ENCODE measurements at places on chromosomes 7 and 10.

DNA sequence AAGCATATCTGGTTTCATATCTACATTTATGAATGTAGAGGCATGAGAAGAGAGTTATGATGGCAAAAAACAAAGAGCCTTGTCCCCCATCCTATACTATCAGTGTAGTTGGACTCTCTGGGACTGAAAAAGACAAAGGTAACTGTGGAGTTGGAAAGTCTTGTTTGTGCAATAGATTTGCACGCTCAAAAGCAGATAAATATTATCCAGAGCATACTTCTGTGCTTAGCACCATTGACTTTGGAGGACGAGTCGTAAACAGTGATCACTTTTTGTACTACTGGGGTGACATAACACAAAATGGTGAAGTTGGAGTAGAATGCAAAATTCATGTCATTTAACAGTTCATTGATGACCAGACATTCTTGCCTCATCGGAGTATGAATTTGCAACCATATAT, 85.2 kb upstream of the EGFR start:
- no peak for DNase-seq

DNA sequence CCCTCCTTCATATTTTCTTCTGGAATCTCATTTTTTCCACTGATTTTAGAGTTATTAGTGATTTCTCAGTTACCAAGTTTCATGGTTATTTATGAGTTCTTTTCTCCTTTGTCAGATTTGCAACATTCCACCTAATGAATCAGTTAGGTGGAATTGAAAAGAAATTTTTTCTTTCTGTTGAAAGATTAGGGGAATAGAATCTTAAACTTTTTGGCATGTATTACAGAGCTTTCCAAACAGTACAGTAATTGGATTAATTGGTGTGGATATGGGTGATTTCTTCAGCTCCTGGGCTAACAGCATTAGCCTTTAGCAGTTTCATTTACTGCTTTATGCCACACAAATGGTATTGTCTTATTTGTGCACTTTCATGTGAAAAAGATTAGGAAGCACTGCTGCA, 17.0 kb downstream of the STAM start:
- no peak for DNase-seq

DNA sequence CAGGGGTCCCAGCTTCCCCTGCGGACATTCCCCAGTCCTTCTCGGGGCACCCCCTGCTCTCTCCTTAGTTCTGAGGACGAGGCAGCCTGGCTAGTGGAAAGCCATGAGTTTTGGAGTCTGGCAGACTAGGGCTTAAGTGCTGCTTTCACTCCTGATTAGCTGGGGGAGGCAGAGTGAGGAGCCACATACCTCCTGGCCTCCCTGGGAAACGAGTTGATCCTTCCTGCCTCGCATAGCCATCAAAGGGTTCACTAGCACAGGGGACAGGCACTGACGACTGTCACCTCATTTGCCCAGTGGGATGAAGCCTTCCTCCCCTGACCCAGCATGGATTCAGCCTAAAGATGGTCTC, 402.5 kb downstream of the RPS24 start:
- DNase-seq: no peak

DNA sequence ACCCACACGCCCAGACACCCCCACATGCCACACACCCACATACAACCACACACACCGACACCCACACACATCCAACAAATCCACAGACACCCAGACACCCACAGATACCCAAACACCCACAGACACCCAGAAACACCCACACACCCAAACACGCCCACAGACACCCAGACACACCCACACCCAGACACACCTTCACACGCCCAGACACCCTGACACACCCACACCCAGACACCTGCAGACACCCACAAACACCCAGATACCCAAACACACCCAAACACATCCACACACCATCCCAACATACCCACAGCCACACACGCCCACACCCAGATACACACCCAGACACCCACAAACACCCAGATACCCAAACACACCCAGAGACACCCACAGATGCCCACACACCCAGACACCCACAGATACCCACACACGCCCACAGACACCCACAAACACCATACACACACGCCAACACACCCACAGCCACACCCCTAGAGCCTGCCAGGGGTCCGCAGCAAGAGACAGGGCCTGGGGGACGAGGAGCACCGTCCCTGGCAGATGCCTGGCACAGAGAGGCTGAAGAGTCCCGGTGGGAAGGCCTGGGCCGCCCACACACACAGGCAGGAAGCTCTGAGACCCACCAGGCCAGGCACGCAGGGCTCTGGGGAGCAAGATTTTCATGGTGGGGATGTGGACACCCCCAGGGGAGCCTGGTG, 28.5 kb downstream of the CYP2W1 start:
- no peak for DNase-seq

- no peak for DNase-seq
These were observed 3.4 kb upstream of the PPP1R9A start for GRCh38 chr7:94903971-94904370.

DNA sequence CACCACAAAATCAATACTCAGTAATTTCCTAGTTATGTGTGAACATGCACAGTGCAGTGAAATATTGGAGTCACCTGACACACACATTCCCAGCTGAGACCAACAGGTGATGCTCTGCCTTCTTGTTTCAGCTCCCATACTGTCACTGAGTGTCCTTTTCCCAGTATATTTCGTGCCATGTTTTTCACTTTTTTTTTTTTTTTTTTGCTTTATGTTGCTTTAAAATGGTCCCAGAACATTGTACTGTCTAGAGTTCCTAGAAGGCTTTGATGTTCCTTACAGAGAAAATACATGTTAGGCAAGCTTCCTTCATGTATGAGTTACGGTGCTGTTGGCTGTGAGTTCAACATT, 45.6 kb downstream of the ELAPOR2 start:
- DNase-seq: no peak

DNA sequence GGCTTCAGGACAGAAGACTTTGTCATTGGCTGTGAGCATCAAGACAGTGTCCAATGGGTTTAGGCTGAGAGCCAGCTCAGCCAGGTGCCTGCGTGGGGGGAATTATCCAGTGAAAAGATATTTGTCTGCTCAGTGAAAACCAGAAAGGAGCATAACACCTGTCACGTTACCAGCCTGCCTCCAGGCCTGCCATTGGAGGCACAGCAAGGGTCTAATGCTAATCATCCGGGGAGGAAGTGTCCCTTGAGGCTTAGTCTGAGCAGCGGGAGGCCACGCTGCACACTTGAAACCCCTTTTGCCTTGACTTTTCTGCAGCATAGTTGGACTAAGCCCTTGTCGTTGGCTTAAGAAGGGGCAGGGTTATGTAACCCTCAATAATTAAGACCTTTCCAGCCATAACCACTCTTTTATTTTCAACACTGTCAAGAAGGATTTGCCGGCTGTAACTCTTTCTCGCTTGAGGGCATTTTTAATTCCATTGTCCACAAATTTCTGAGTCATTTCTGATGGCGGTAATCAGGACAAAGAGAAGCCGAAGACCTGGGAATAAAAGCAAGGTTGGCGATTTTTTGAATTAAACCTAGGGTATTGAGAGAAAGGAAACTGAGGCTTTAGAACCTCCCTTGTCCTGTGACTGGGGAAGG, 639.6 kb upstream of the FOXK1 start:
- no peak for DNase-seq

DNA sequence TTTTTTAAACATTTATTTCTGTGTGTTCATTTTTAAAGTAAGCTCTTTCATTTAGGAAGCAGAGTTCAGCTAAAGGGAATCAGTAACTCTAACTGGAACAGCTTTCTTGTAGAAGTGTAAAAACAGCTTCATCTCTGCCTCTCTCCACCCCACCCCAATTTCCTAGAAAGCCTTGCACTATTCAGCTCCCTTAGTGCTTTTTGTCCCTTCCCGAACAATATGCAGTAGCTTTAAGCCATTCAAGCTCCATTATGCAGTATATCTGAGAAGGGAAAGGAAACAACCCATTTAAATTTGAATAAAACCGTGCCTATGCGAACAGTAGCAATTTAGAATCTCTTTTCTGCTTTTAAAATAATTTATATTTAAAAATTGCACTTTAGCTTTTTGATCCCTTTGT, 134.5 kb downstream of the TRIL start:
- no peak for DNase-seq

DNA sequence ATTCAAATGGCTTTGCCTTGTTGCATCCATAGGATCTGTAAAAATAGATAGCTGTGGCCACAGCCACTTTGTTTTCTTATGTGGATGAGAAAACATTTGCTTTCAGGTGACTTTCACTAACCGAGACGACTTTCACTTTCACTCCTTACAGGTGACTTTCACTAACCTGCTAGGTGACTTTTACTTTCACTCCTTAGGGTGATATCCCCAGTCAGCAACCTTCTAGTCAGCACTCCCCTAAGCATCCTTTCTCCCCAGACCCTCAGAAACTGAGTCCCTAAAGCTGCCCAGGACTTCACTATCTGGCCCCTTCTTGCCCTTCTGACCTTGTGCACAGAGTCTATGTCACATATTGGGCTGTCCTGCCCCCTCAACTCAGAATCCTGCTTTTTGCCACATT, 177.5 kb downstream of the RELN start:
- DNase-seq: no peak

DNA sequence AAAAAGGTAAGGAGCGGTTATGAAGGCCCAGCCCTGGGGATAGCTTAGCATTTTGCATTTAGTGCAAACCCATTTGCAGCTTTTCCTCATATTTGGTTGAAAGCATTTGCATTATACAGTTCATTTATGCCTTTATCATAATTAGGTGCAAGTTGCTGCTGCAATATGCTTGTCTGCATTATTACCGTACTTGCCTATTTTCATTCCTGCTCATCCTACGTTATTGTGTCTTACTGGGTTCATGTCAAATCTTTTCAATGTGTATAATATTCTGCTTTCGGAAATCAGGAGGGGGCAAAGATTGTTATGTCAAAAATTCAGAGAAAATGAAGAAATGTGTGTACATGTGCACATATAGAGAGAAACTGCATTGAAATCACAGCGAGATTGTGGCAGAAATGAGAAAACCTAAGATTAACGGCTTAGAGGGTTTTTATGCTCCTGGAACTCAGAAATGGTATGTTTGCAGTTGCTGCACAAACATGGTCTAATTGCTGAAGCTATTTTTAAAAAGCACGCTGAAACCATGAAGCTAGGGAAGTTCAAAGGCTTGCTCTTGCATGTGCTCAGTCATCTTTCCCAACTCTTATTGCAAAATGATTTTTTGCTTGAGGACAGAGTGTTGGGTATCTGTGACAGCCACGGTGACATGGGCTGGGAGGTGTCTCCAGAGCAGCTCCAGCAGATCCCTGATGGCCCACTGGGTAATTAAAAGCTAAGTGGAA, 613.2 kb downstream of the SDK1 start:
- no peak for DNase-seq

- DNase-seq: no peak
These were observed 48.7 kb downstream of the UPF2 start for GRCh38 chr10:11993834-11994468.

DNA sequence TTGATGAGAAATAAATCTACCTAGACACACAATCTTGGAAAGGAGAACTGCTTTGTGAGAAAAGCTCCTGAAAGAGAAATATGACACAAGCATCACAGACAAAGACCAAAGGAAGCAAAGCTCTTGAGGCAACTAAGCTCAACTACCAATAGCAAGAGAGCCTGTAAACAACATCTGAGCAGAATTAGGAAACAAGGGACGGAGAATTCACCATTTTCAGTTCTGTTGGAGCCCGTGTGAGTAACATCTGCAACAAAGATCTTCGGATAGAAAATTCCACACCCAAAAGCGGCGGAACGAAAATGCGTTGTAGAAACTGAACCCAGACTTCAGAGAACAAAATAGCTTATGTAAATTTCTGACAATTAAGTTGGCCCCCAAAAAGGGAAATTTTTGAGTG, 909.9 kb upstream of the MBL2 start:
- DNase-seq: no peak

GRCh38 chr7:4010923-4011656, 671.0 kb upstream of the FOXK1 start:
- DNase-seq: no peak

DNA sequence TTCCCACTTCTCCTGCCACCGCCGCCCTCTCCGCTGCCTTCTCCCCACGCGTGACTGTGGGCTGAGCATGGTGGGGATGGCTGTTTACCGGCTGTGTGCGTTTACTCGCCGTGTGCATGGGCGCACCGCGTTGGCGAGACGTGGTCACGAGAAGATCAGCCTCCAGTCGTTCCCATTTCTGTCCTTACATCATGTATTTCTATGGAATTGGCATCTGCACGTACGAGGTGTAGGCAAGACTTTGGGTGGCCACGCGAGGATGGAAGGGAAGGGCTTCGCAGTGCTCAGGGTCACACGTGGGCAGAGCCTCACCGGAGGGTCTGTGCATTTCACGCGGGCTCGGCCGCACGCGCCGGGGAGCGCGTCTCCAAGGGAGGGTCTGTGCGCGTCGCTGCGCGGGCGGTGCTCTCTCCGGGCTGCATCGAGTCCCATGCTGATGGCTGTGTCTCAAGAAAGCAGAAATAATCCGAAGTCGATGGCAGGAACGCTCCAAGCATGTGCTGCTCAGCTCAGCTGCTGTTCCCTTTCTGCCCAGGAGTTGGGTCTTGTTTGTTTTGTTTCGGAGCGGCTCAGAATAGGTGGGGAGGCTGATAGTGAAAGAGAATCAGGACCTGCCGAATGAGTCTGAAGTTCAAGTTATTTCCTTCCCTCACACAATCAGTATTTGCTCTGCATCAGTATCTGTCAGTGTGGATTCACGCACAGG, 973 bp downstream of the CAMK1D start:
- peak; percentile 28 for DNase-seq

GRCh38 chr7:37180828-37181549, 267.7 kb downstream of the ELMO1 start:
- DNase-seq: no peak

- no peak for DNase-seq
These were observed 63.5 kb downstream of the SAMD9 start for GRCh38 chr7:93053949-93054943.

- DNase-seq: no peak
These were observed 6.4 kb upstream of the RAMP3 start for GRCh38 chr7:45151131-45151684.

DNA sequence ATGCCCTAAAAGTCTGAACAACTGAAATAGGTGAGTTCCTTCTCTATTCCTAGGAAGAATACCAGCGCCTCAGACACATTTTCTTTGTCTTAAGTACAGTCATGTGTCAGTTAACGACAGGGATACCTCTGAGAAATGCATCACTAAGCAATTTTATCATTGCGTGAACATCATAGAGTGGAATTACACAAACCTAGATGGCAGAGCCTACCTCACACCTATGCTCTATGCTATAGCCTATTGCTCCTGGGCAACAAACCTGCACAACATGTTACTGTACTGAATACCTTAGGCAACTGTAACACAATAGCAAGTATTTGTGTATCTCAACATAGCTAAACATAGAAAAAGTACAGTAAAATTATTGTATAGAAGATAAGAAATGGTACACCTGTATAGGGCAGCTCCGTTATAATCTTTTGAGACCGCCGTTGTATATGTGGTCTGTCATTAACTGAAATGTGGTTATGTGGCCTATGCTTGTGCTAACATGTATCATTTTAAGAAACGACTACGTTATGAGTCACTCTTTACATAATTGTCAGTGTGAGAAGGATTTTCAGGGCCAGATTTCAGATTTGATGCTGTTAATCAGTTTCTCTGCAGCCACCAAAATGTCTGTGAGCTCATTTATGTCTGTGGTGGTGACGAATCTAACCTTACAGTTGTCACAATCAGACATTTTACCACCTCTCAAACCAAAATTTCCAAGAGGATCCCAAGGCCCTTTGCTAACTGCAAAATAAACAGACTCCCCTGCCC, 66.1 kb upstream of the STK17A start:
- DNase-seq: no peak
